Stimulated activated naive CD8-positive, alpha-beta T cell treated with anti-CD3 and anti-CD28 coated beads, Interleukin-15, amount 100 ng/mL, for 72 hours (primary cell): ENCODE measurements at places on chromosomes 1 and 21.

DNA sequence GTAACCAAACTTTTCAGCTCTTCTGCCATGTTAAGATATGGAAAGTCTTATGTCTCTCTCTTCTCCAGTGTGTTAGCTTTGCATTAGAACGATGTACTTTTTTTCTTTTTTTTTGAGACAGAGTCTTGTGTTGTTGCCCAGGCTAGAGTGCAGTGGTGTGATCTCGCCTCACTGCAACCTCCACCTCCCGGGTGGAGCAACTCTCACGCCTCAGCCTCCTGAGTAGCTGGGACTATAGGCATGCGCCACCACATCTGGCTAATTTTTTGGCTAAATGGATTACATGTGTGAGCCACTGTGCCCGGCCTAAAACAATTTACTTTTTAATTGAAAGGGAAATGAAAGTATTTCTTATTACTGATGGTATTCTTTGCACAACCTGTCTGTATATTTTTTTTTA, 35.8 kb downstream of the SPEN start:
- DNase-seq, result no peak

- DNase-seq, result no peak
Measured at GRCh38 chr1:39048745-39049370, 22.7 kb downstream of the NDUFS5 start.

DNA sequence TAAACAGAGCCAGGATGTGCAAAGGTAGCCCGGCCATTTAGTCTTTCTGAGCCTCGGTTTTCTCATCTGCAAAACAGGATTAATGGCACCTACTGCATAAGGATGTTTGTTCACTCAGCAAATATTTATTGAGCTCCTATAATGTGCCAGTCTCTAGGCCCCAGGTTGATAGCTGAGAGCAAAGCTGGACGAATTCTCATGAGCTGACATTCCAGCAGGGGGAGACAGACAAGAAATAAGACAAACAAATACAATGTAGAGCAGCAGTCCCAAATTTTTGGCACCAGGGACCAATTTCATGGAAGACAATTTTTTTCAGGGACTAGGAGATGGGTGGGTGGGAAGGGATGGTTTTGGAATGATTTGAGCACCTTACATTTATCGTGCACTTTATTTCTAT, 74.3 kb upstream of the PAX7 start:
- no peak for DNase-seq

GRCh38 chr1:19342062-19342750, 30.1 kb downstream of the SLC66A1 start:
- DNase-seq, result no peak

DNA sequence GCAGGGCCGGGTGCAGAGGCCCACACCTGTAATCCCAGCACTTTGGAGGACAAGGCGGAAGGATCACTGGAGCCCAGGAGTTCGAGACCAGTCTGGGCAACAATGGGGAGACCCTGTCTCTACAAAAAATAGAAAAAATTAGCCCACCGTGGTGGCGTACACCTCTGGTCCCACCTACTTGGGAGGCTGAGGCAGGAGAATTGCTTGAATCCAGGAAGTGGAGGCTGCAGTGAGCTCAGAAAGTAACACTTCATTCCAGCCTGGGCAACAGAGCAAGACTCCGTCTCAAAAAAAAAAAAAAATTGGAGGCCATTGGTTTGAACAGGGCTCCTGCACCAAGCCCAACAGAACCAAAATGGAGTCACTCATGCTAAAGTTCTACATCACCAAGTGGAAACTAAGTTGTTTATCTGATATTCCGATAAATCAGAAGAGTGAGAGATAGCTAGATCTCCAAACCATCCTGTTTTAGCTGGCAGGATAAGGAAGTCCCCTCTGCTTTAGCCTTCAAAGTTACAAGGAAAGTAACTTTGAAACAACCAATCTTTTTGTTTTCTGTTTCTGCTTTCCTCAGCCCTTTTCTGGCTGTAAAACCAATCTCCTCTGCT, 766 bp upstream of the LSM10 start:
- DNase-seq, result no peak

- DNase-seq, result no peak
Measured at GRCh38 chr1:171160211-171160610, 24.9 kb upstream of the FMO2 start.

DNA sequence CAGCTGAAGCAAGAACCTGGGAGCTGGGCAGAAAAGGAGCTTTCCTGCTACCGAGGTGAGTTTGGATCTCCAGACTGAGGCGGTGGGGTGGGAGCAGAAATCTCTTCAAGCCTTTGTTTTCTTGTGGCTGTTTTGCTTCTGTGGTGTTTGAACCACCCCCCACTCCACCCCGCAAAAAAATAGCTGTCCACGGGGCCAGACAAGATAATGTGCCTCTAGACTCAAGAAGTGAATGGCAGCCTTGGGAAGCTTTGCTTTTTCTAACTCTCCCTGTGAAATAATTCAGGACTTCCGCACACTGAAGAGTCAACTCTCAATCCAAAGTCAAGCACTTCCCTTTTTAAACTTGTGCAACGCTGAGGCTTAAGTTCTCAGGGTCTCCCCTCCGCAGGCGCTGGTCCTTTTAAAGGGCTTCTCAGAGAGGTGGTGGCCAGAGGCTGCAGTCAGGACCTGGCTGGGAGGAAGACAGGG, 159.6 kb upstream of the COA6 start:
- no peak for DNase-seq

- DNase-seq, result no peak
Measured at GRCh38 chr1:27664291-27664690, 7.7 kb downstream of the IFI6 start.

DNA sequence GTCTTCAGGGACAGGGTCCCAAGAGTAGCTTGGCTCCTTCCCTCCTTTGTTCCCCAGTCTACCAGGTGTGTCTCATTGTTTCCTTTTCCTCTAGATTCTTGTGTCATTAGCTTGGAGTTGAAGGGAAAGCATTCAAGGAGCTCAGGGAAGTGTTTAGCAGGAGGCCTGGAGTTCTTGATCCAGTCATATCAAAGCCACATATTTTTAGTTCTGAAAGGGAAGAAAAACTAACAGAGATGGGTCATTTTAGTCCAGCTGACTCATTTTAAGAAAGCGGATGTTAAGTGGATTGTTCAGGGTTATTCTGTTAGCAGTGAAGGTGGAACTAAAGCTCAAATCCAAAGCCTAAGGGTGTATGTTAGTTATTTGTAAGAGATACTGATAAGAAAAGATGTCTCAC, 721 bp downstream of the C1orf54 start:
- DNase-seq, result no peak

DNA sequence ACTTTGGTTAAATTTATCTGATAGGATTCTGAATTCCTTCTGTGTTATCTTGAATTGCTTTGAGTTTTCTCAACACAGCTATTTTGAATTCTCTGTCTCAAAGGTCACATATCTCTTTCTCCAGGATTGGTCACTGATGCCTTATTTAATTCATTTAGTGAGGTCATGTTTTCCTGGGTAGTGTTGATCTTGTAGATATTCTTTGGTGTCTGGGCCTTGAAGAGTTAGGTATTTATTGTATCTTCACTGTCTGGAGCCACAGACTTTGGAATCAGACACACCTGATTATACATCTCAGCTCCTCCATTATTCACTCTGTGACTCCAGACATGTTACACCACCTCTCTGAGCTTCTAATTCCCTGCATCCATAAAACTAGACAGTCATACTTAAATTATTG, 34.2 kb upstream of the ETS2 start:
- DNase-seq, result no peak

DNA sequence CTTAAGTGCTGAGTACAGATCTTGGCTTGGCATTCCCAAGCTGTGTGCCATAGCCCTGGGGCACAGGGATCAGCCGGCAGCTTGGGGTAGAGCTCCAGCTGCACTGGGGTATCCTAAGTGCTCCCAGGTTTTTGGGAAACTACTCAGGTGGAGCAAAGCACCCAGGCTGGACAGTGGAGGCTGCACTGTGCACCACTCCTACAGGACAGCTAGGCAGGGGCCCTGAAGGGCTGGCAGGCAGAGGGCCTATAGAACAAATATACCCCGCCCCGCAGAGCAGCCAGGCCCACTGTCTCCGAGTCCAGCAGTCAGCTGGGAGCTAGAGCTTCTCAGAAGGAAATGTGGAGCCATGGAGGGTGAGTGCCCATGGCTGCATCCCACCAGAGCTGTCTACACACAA, 691.7 kb upstream of the ADGRL2 start:
- no peak for DNase-seq

GRCh38 chr1:83794384-83794783, 204.5 kb downstream of the TTLL7 start:
- no peak for DNase-seq

DNA sequence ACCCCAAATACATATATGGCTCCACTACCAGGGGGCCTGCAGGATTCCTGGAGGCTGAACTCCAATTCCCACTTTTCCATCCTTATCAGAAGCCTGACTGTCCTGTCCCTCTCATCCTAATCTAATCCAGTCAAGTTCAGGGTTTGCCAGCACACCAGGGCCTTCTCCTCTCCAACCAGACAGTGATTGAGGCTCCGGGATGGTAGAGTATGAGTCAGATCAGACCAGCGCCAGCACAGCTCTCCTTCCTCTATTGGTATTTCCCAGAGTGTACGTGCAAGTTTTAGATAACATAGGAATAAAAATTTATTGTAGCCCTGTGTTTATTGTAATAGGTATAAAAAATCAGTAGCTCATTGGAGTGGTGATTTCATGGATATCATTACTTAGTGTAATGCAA, 24.5 kb upstream of the RCSD1 start:
- no peak for DNase-seq
